ENCODE measurements at places on chromosomes 13 and 19.

DNA sequence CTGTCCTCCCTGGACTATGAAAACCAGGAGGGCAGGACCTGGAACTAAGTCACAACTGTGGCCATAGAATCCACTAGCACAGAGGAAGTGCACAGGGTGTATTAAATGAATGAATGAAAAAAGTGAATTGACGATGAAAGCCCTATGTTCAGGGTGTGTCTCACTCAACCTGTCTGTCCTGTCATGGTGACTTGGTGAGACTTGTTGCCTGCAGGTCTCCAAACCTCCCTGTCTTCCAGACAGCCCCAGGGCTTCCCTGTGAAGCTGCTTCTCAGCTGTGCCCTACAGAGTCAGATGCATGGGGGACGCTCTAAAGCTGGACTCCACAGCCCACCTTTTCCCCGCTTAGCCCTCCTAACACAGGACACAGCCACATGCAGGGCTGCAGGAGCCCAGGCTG lies 4.8 kb upstream of the IGFL1 start:
- DNase-seq, result no peak

GRCh38 chr13:105144020-105144419 lies 1391.4 kb downstream of the EFNB2 start:
- DNase-seq, result no peak

- DNase-seq, result no peak
Measured at GRCh38 chr13:24313439-24313838, 4.1 kb downstream of the C1QTNF9 start.

DNA sequence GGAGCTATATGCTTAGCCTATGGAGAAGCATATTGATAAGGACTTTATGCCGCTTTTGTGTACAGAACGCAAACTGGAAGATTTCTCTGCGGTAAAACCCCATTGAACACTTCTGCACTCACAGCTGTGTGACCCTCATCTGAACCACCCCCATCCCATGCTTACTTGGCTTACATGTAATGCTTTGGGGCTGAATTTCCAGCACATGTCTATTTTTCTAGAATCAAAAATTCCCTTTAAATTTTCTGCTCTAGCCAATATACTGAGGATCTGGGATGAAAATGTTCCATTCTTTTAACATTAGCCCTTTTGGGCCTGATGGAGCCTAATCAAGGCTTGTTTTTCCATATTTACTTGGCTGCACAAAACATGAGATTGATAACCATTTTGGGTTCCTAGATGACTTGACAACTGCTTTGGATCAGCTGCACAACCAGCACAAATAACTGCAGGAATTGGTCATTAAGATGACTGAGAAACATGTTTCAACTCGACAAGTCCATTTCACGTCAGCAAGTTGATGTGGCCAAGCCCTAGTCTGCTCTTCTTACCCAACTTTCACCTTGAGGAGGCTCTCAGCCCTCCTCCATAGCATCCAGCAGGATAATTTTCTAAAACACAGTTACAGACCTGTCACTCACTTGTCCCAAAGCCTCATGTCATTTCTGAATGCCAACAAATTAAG lies 52.4 kb downstream of the TNFSF11 start:
- no peak for DNase-seq

DNA sequence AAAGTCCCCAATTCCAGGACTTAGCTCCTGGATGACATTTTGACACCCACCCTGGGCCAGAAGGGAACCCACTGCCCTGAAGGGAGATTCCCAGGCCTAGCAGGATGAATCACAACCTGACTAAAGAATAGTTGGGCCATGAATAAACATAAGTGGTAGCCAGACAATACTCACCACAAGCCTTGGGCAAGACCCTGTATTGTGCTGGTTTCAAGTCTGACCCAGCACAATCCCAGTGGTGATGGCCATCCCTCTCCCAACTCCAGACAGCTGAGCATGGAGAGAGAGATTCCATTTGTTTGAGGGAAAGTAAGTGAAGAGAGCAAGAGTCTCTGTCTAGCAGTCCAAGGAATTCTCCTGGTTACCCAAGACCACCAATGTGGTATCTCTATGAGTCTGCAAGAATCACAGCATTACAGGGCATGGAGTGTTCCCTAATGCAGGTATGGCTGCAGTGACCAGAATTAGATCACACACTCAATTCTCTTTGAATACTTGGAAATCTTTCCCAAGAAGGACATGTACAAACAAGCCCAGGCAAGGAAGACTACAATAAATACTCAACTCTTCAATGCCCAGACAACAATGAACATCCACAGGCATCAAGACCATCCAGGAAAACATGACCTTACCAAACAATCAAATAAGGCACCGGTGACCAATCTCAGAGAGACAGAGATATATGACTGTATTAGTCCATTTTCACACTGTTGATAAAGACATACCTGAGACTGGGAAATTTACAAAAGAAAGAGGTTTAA lies 158.0 kb downstream of the VWA8 start:
- DNase-seq, result no peak

- no peak for DNase-seq
Measured at GRCh38 chr13:84867246-84867645, 932.0 kb downstream of the SLITRK6 start.

GRCh38 chr13:44819245-44819644 lies 170.0 kb downstream of the NUFIP1 start:
- no peak for DNase-seq

GRCh38 chr19:14113762-14114414 lies 3.7 kb downstream of the PRKACA start:
- no peak for DNase-seq

GRCh38 chr13:30982506-30982905 lies 50.0 kb downstream of the TEX26 start:
- no peak for DNase-seq

DNA sequence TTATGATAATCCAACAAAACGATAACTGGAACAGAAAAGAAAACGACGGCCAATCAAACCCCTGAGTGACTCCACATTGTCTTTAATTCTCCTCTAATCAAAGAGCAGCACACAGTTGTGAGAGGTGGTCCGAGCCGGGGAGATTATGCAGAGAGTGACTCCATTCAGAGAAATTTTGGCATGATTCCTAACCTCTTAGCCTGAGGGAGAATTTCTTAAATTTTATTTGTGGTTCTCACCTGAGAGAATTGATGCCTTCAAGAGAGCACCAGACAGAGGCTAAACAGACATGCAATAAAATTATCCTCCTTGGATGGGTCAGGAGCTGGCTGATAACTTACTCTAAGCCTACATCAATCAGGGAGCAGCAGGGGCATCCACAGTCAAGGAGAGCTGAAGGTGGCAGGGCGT lies 310.0 kb upstream of the KLF12 start:
- DNase-seq, result no peak

GRCh38 chr19:55632463-55632834 lies 8.1 kb upstream of the ZNF784 start:
- DNase-seq, result peak; percentile 94

DNA sequence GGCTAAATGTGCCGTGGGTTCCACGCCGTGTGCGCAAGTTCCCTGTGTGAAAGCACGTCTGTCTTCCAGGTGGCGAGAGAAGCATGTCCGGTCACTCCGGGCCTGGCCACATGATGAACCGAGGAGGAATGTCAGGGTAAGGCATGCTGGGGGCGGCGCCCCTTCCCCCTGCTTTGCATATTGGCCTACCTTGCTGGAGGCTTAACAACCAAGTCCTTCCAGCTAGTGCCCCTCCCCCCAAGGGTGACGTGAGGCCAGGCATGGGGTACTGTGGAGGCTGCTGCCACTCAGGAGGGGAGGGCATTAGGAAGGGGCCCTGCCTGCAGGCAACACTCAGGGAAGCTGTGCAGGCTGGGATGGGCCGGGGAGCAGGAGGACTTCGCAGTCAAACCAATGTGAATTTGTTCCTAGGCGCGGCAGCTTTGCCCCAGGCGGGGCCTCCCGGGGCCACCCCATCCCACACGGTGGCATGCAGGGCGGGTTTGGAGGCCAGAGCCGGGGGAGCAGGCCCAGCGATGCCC lies 12.5 kb downstream of the MICOS13 start:
- no peak for DNase-seq

GRCh38 chr13:73900591-73900990 lies 233.6 kb downstream of the KLF12 start:
- DNase-seq, result no peak

- no peak for DNase-seq
Measured at GRCh38 chr13:30034458-30034795, 184.0 kb upstream of the UBL3 start.

DNA sequence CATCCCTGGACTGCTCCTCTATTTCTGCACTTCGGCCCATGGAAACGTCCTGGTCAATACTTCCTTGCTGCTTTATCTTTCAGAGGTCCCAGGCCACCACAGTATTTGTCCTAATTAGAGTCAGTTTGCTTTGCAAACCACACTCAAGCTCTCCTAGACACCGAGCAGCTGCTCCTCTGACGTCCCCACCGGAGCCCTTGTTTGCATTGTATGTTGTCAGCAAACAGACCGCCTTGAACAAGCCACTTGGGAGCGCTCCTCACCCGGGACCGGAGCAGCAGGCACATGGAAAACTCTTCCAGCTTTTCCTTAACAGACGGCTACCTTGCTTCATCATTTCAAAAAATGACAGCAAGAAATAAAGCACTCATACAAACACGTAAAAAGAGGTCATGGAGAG lies 51.5 kb upstream of the GTF3A start:
- DNase-seq, result peak; percentile 87

GRCh38 chr19:38488096-38488495 lies 54.6 kb downstream of the RYR1 start:
- no peak for DNase-seq

GRCh38 chr19:4897146-4897545 lies 5.5 kb downstream of the ARRDC5 start:
- no peak for DNase-seq

DNA sequence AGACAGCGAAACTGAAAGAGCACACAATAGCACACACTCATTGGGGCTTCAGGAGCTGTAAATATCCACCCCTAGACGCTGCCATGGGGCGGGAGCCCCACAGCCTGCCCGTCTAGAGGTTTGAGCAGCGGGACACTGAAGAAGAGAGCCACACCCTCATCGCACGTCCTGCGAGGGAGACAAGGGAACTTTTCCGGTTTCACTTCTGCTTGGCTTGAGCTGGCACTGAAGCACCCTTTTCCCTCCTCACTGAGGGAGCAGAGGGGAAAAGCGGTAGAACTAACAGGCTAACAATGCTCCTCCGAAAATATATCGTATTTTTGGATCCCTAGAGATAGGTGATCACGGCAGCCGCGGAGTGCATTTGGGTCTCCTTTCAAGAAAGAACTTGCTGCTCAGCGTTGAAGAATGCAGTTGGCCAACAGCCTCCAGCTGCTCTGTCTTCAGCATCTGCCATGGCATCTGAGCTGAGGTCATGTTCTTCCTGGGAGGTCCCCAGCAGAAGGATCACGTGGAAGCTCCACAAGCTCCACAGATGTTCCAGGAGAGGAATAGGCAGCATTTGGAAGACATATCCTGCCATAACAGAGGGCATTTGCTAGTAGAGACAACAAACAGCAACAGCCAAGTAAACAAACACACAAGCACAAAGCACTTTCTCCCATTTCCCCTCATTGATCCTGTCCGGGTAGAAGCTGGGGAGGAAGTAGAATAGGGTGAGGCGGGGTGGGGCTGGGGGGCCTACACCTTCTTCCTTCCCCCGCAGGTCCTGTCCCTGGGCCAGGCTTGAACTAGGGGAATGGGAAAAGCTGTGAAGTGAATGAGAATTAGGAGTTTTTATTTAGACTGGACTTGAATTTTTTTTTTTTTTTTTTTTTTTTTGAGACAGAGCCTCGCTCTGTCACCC lies 44.8 kb upstream of the ALOX5AP start:
- no peak for DNase-seq

DNA sequence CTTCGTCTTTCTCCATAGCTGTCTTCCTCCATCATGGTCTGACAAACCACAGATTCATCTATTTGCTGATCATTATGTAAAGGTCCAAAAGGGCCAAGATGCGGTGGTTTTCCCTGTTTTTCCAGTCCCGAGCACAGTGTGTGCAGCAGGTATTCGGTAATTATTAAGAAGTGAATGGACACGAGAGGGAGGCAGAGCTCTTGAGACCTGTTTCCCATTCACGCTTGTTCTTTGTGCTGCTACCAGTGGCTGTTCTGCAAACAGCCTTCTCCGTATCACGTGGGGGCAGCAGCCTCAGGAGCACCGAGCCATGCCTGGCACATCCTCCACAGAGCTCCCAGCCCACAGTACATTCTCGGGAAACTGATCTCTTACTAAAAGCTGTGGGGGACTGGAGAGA lies 50.3 kb downstream of the CCDC70 start:
- peak; percentile 93 for DNase-seq

- no peak for DNase-seq
Measured at GRCh38 chr19:29842471-29843179, 30.8 kb downstream of the CCNE1 start.

GRCh38 chr13:42333613-42334328 lies 61.8 kb downstream of the AKAP11 start:
- no peak for DNase-seq

GRCh38 chr13:43354153-43354945 lies 331.0 kb downstream of the DNAJC15 start:
- DNase-seq, result no peak

DNA sequence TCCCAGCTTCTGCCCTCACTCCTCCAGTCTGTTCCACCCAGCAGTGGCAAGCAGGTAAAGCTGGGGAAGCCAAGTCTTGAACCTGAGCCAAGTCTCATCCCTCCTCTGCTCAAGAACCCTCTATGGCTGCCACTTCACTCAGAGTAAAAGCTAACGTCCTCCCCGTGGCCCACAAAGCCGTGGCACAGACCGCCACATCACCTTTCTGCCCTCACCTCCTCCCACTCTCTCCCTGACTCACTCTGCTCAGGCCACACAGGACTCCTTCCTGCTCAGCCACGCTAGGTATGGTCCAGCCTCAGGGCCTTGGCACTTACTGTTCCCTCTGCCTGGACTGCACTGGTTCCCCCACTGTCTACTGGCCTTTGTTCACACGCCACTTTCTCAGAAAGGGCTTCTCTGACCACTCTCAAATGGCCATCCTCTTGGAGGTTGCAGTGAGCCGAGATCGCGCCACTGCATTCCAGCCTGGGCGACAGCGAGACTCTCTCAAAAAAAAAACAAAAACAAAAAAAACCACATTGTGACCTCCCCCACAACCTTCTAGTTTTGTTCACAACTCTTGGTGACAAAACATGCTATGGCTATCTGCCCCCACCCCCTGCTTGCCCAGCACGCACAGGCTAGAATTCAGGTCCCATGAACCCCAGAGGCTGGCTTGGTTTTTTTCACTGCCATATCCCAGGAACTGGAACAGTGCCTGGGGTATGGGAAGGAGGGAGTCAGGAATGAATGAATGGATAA lies 15.8 kb downstream of the NDUFB7 start:
- no peak for DNase-seq

DNA sequence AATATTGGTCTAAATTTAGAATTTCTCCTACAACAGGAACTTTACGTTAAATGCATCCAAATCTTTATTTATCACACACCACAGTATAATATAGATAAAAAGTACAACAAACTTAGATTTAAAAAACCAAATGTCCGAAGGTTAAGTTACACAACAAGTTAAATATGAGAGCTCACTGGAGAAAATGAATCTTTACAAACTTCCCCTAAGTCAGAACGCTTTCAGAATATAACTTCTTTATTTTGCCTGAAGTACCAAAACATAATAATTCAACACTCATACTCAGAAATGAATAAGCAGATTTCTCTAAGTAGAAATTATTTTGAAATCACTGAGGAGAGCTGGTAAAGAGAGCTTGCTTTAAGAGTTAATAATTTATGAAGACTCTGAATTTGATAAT lies 33.8 kb downstream of the TSC22D1 start:
- DNase-seq, result no peak
